IMR-90 (cell line): ENCODE measurements at places on chromosomes 11 and 22. TPM values are rescaled to one million over a fixed set of nuclear protein-coding genes. Genes with fewer than 3 reads are reported as not detected.

The CRYBB2 gene
- not detected in 2 replicates for total RNA-seq

The PICALM gene
- total RNA-seq = 441 and 453 TPM in 2 replicates

The DERL3 gene
- under 0.01 and 0.18 TPM in 2 replicates for total RNA-seq

The RAB3IL1 gene
- total RNA-seq = 0.28 and 0.72 TPM in 2 replicates

The SLC15A3 gene
- 1.9 and 3.2 TPM in 2 replicates for total RNA-seq

The BATF2 gene
- 0.36 and 0.56 TPM in 2 replicates for total RNA-seq

The MS4A13 gene
- total RNA-seq = not detected in 2 replicates

DNA sequence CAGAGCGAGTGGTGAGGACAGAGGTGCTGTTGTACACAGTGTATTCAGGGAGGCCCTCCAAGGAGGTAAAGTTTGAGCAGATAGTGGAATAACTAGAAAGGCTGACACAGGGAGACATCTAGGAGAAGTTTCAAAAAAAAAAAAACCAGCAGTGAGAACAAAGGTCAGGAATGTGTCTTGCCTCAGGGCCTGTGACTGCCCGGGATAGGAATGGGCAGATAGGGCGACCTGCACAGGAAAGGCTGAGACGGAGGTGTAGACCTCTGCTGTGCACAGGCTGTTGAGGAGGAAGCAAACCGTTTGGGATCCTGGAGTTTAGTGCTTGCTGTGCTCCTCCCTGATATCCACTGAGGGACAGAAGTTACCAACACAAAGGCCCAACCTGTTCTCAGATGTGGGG lies 406.5 kb upstream of the B3GAT1 start:
- H3K27me3 ChIP-seq = no peaks in the 10 kb centered on the region
- H3K4me1 ChIP-seq = no peaks in the 10 kb centered on the region
- H3K36me3 ChIP-seq = no peaks in the 10 kb centered on the region
- H3K4me3 ChIP-seq = no peak overlapping the region

DNA sequence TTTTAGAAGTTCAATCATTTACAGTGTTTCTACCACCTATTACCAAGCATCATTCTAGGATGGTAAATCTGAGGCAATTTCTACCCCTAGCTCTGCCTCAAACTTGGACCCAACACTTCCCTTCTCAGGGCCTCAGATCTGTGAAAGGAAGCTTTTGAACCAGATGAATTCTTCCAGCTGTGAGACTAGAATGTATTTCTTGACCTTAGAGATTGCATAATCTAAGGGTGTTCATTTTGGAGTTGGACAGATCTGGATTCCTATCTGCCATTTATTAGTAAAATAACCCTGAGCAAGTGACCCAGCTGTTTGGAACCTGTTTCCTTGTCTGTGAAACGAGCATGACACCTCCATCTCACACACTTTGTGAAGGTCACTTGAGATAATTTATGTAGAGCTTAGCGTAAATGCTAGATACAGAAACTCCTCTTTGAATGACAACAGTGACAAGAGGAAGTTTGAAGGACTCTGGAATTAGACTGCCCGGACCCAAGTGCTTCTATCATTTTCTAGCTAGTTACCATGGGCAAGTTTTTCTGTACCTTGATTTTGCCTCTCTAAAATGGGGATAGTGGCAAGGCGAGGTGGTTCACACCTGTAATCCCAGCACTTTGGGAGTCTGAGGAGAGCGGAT lies 3.8 kb upstream of the INTS5 start:
- H3K36me3 ChIP-seq = no peaks in the 10 kb centered on the region
- no peak for DNase-seq
- peaks cover 2% of the 10 kb centered on the region; the same call in 1 of the 2 replicates for H3K4me1 ChIP-seq
- no peak overlapping the region for H3K4me3 ChIP-seq
- no peak overlapping the region for H3K27ac ChIP-seq
- H3K27me3 ChIP-seq = no peaks in the 10 kb centered on the region

- DNase-seq = peak; percentile 99
- H3K36me3 ChIP-seq = no peaks in the 10 kb centered on the region
- peak overlapping the region; percentile 54 for H3K27ac ChIP-seq
- H3K4me1 ChIP-seq = peaks cover 16% of the 10 kb centered on the region
Observed at GRCh38 chr11:79236541-79236971, 204.3 kb downstream of the TENM4 start.

GRCh38 chr11:120956710-120957495 lies 67.0 kb upstream of the TBCEL start:
- H3K36me3 ChIP-seq = no peaks in the 10 kb centered on the region
- H3K4me1 ChIP-seq = no peaks in the 10 kb centered on the region
- no peak overlapping the region for H3K27ac ChIP-seq

GRCh38 chr22:24376586-24376985 lies 50.8 kb upstream of the ADORA2A start:
- H3K27me3 ChIP-seq = no peaks in the 10 kb centered on the region
- H3K4me3 ChIP-seq = no peak overlapping the region
- H3K4me1 ChIP-seq = no peaks in the 10 kb centered on the region

- H3K36me3 ChIP-seq = peaks cover 8% of the 10 kb centered on the region
- DNase-seq = no peak
- peak overlapping the region; percentile 88; the same call in 1 of the 2 replicates for H3K27ac ChIP-seq
- H3K4me1 ChIP-seq = no peaks in the 10 kb centered on the region
Observed at GRCh38 chr11:112024178-112024772, 933 bp upstream of the DLAT start.

DNA sequence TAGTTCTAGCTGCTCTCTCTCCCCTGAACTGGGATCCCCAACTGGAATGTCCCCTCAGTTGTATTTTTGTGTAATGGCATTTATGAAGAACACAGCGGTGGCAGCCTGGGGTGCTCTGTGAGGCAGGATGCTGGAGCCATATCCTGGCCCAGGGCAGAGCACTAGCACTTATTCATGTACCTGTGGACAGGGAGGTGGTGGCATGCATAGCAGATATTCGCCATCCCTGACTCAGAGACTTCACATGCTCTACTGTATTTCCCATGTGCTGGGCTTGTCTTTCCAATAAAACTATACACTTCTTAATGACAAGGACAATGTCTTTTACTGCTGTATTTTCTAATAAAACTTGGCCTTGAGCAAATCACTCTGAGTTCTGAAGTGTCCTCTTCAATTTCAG lies 125.3 kb downstream of the ADAMTS15 start:
- H3K4me3 ChIP-seq = no peak overlapping the region
- H3K36me3 ChIP-seq = no peaks in the 10 kb centered on the region
- H3K4me1 ChIP-seq = peaks cover 5% of the 10 kb centered on the region; the same call in 1 of the 2 replicates
- DNase-seq = no peak
- peaks cover 4% of the 10 kb centered on the region; the same call in 1 of the 2 replicates for H3K27me3 ChIP-seq

GRCh38 chr11:121369366-121369765 lies 76.8 kb downstream of the SC5D start:
- no peak for DNase-seq
- no peak overlapping the region for H3K4me3 ChIP-seq
- no peaks in the 10 kb centered on the region for H3K4me1 ChIP-seq
- H3K27ac ChIP-seq = no peak overlapping the region
- H3K36me3 ChIP-seq = no peaks in the 10 kb centered on the region

- no peaks in the 10 kb centered on the region for H3K36me3 ChIP-seq
- no peaks in the 10 kb centered on the region for H3K27me3 ChIP-seq
- no peak for DNase-seq
- H3K27ac ChIP-seq = no peak overlapping the region
Observed at GRCh38 chr22:16651217-16651616, 58.6 kb upstream of the CCT8L2 start.

- H3K27me3 ChIP-seq = peaks cover 13% of the 10 kb centered on the region
- no peaks in the 10 kb centered on the region for H3K36me3 ChIP-seq
- H3K4me1 ChIP-seq = no peaks in the 10 kb centered on the region
- DNase-seq = no peak
Observed at GRCh38 chr11:120054753-120055045, 83.2 kb downstream of the TRIM29 start.

DNA sequence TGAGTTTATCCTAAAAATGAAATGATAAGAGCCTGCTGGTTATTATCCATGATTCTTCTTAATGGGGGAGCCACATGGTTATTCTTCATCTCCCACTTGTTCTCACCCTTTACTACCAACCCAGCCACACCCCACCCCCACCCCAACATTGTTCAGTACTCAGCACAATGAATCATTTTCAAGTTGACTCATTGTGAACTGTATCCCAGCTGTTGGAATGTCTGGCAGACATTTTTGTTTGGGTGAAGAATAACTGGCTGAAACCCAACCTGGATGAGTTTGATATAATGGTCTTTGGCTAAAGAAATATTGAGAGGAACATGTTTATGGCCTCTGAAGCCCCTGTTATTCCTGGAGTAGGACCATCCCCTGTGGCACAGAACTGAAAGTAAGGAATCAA lies 136.2 kb downstream of the ELP4 start:
- H3K4me1 ChIP-seq = no peaks in the 10 kb centered on the region
- H3K27me3 ChIP-seq = no peaks in the 10 kb centered on the region
- H3K27ac ChIP-seq = no peak overlapping the region
- H3K4me3 ChIP-seq = no peak overlapping the region
- H3K36me3 ChIP-seq = no peaks in the 10 kb centered on the region

DNA sequence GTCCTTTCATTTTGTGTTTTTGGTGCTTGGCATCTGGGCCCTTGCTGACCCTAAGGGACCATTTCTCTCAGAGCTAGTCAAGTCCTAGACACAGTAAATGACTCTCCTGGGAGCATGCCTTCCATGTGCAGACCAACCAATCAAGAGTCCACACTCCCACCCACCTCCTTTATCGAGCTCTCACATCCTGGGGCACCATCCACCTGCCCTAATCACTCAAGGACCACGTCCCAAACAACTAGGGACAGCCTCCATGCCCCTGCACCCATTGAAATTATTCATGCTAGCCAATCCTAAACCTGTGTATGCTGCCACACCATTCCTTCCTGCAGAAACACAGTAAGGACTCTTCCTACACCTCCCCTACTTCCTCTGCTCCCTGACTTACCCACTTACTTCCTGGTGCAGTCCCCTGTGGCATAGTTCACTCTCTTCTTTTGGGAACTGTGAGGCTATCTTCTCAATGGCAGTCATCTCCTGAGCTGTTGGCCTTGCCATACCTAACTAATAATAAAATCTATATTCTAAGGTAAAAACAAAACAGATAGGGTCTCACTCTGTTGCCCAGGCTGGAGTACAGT lies 6.4 kb upstream of the SAA2 start:
- no peak for DNase-seq
- H3K4me1 ChIP-seq = no peaks in the 10 kb centered on the region
- H3K36me3 ChIP-seq = no peaks in the 10 kb centered on the region
- H3K27me3 ChIP-seq = peaks cover 6% of the 10 kb centered on the region
- H3K27ac ChIP-seq = no peak overlapping the region

DNA sequence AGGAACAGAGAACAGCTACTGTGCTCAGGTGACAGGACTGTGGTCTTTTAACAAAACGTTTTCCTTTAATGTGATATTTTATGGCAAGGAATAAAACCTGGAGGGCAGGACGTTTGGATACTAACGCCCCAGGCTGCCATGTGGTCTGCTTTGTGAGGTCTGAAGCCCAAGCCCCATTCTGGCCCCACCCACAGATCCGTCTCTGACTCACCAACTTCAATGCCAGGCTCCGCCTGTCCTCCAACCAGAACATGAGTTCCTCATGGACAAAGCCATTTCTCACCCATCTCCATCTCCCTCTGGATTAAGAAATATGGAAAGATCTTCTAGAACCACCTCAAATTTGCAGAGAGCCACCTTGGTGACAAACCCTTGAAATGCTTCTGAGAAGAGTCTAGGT lies 148.8 kb downstream of the CRYBB2 start:
- peaks cover 10% of the 10 kb centered on the region; the same call in 1 of the 2 replicates for H3K36me3 ChIP-seq
- peaks cover 13% of the 10 kb centered on the region; the same call in 1 of the 2 replicates for H3K4me1 ChIP-seq
- DNase-seq = peak; percentile 77

GRCh38 chr11:2827256-2827655 lies 58.3 kb downstream of the CDKN1C start:
- H3K4me1 ChIP-seq = peaks cover 23% of the 10 kb centered on the region
- no peak overlapping the region for H3K4me3 ChIP-seq
- no peaks in the 10 kb centered on the region for H3K36me3 ChIP-seq
- H3K27me3 ChIP-seq = no peaks in the 10 kb centered on the region
- DNase-seq = peak; percentile 7

DNA sequence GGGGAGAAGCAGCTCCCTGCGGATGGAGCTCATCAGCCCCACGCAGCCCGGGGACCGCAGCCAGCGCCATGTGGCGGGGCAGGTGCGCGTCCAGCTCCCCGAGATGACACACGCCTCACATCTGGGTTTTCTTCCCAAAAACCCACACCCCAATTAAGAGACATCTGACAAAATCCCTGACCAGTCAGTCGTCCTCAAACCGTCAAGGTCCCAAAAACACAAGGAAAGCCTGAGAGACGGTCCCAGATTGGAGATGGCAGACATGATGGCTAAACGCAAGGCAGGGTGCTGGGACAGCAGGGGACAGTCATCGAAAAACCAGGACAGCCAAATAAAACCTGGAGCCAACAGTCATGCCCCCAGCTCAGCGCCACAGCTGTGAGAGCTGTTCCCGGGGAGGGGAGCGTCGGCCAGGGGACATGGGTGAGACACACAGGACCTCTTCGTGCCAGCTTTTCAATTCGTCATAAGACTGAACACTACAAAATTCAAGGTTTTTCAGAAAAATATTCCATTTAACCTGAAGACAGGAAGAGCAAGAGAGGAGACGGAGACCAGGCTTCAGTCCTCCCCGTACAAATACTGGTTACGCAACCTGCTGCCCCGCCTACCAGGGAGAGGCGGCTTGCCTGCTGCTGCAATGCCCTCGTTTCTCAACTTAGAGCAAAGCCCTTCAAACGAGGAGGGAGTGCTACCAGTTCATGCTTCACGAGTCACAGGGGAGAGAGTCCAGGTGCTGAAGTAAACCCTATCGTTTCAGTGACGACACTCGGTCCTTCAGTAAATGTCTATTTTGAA lies 10.5 kb downstream of the TOLLIP start:
- H3K27me3 ChIP-seq = no peaks in the 10 kb centered on the region
- H3K27ac ChIP-seq = no peak overlapping the region
- peaks cover 18% of the 10 kb centered on the region for H3K36me3 ChIP-seq

- H3K36me3 ChIP-seq = no peaks in the 10 kb centered on the region
- DNase-seq = no peak
- H3K4me3 ChIP-seq = no peak overlapping the region
- H3K4me1 ChIP-seq = no peaks in the 10 kb centered on the region; the same call in 1 of the 2 replicates
- no peak overlapping the region for H3K27ac ChIP-seq
Observed at GRCh38 chr22:43302531-43303041, 40.6 kb downstream of the SCUBE1 start.

GRCh38 chr11:93838967-93839366 lies 11.5 kb downstream of the VSTM5 start:
- peaks cover 2% of the 10 kb centered on the region; the same call in 1 of the 2 replicates for H3K27me3 ChIP-seq
- H3K27ac ChIP-seq = no peak overlapping the region
- no peaks in the 10 kb centered on the region for H3K36me3 ChIP-seq
- H3K4me3 ChIP-seq = no peak overlapping the region

DNA sequence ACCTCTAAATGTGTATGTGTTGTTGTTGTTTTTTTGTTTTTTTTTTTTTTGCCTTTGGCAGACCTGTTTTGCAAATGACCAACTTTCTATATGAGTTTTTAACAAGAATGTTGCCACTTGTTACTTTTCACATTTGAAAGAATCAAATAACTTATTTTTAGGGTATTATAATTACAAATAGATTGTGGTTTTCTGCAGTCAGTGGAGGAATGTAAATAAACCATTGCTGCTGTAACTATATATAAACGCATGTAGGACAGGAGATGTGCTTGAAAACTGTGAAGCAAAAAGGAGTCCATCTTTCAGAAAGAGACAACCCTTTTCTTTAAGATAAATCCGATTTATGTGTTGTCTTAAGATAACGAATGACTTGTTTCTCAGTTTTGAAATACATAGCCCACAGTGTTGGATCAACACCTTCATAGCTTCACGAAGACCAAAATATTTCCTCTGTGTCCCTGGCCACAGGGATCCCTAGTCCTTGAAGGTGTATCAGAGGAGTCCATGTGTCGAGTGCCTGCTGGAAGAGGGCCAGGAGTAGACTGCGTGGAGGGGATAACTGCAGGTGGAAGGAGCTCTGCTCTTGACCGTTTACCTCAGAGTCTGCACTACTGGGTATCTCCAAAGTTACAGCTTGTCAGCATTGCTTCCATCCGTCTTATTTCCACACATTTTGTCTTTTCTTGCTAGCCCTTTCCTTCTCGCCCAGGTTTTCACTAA lies 24.7 kb downstream of the TNRC6B start:
- no peaks in the 10 kb centered on the region for H3K27me3 ChIP-seq
- no peaks in the 10 kb centered on the region for H3K36me3 ChIP-seq
- peaks cover 16% of the 10 kb centered on the region for H3K4me1 ChIP-seq
- H3K4me3 ChIP-seq = no peak overlapping the region
